Femur (tissue), 1 donor: ENCODE measurements at places on chromosomes 16 and 17.

GRCh38 chr16:20673071-20673806, 24.2 kb downstream of the ACSM1 start:
- no peak for DNase-seq

DNA sequence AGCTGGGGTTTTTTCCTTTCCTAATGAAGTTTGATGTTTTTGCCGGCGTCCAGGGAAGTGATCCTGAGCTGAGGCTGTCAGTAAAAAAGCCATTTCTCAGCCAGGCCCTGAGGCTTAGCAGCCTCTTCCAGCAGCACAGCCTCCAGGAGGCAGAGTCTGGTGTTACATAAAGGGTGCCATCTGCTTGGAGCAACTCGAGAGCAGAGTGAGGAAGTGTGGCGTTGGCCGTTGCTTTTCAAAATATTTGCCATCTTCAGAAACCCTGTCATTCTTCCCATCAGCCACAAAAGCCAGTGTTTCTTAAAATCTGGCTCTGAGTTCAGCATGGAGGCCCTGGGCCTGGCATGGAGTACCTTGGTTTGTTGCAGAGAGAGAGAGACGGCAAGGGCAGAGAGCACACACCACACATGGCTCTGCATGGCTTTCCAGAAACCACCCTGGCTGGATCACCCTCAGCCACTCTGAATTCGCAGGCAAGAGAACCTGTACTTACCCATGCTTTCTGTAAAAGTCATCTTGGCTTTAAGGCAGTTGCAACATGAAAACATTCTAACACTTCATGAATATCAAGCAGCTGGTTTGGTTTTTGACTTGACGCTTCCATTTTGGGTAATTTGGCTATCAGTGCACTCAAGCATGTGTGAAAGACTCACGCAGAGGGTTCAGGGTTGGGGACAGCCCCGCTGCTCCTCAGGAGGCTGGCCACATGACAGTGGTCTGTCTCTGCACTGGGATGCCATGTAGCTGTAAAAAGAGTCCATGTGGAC, 21.0 kb downstream of the PMM2 start:
- no peak for DNase-seq

DNA sequence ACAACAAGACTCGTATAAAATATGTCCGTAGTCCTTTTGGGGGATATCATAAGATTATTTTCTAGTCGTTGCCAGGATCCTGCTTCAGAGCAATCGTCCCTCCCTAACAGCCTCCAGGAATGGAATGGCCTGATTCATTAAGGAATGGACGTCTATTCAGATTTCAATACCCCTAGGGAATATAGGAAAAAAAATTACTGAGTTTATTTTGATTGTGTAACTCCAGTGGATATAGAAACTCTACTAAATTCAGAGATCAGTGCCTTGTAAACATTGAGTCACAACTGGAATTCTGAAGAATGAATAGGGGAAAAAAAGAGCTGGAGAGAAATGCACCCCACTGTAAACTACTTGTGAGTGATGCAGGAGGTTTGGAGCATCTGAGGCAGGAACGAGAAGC, 1171.5 kb upstream of the GOT2 start:
- DNase-seq: peak; percentile 33

GRCh38 chr17:9828296-9829295, 2.9 kb downstream of the GLP2R start:
- no peak for DNase-seq

DNA sequence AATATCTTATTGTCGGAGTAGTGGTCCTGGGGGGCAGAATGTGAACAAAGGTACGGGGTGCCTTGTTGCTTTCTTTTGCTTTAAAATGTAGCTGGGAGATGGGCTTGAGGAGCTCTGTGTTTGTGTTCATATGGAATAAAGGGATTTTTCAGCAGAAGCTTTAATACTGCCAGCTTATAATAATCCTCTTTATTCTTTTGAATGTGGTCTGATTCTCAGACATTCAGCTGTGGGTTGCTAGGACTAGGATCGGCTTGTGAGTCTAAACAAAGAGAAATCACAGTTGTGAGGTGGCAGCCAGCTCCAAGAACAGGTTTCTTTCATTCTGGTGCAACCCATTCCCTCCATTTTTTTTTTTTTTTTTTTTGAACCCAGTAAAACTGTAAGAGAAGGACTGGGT, 7.2 kb downstream of the MRPL58 start:
- DNase-seq: no peak

GRCh38 chr16:85206472-85207356, 94.4 kb upstream of the CIBAR2 start:
- peak; percentile 89 for DNase-seq

GRCh38 chr16:84177741-84178073, 9.2 kb downstream of the TAF1C start:
- no peak for DNase-seq

DNA sequence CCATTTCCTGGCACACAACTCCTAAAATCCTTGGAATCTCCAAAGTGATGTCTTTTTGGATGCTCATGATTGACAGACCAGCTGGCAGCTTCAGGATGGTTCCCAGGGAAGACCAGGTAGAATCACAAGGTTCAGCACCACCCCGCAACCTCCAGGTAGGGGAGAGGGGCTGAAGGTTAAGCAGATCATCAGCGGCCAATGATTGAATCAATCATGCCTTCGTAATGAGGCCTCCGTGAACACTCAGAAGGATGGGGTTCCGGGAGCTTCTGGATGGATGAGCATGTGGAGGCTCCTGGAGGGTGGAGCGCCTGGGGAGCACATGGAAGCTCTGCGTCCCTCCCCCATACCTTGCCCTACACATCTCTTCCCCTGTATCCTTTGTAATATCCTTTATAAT, 185.9 kb downstream of the SEC14L1 start:
- no peak for DNase-seq

DNA sequence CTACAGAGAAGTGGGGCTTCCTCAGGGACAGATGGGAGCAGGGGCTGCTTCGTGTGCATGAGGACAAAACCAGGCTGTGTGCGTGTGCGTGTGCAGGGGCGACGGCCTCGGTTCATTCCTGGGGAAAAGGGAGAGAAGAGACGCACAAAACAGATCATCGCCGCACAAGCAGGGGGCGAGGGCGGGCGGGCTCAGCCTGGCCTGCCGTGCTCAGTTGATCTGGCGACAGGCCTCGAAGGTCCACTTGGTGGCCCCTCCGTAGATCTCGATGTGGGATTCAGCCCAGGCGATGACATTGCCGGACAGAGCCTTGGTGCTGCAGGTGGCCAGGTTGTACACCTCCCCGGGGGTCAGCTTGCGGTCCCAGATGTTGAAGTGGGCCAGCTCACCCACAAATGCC, 5.8 kb downstream of the NPTX1 start:
- DNase-seq: no peak

DNA sequence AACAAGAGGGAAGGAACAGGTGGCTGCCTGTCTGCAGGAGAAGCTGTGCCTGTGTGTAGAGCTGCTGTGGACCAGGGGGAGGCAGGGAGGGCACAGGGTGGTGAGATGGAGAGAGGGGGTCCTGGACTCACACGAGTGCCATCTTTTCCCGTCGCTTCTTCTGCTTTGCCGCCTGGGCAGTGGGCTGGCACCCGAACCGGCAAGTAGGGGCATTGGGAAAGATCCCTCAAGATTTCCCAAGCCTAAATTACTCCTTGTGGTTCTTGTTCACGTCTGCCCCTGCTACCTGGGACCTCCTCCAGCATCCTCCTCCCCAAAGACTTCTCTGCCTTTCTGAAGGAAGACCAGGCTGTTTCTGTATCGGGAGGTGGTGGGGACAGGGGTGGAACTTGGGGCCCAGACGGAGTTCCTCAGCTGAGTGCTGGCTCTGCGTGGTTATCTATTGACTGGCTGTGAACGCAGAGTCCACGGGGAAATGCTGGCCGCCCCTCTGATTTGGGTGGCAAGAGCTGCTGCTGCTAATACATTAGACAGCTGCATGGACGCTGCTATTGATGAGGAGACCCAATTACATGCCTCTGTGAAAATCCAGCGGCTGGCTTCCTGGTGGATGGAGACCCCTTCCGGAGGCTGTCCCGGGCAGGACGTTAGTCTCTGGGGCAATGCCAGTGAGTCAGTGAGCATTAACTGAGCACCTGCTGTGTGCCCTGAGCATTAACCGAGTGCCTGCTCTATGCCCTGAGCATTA, 114.5 kb downstream of the OR1D5 start:
- no peak for DNase-seq

- DNase-seq: peak; percentile 79
These were observed 179.3 kb upstream of the CIBAR2 start for GRCh38 chr16:85291302-85292148.

DNA sequence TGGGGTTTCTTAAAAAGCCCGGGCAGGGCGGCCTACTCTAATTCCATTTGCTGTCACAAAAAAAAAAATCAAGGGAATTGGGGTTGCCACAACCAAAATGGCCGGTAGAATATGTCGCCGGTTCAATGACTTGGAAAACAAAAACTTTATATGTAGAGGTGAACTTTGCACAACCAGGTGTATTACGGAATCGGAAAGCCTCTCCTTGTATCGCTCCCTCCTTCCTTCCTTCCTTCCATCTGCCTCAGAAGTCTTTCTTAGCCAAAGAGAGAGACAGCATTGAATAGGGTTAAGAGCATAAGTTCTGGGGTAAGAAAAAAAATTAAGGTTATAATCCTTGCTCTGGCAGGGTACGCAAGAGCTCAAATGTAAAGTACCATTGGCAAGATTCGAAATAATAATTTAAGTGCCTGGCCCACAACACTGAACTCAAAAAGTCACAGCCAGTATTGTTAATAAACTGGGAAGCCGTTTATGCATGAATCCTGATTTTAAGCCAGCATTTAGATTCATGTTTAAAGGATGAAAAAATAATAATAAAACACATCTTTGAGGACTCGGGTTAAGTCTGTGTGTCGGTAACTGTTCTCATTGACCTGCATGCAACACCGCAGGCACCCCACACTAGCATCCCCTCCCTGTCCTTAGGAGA, 522 bp upstream of the GLG1 start:
- no peak for DNase-seq

GRCh38 chr16:8620535-8620934, 963 bp upstream of the METTL22 start:
- DNase-seq: no peak

DNA sequence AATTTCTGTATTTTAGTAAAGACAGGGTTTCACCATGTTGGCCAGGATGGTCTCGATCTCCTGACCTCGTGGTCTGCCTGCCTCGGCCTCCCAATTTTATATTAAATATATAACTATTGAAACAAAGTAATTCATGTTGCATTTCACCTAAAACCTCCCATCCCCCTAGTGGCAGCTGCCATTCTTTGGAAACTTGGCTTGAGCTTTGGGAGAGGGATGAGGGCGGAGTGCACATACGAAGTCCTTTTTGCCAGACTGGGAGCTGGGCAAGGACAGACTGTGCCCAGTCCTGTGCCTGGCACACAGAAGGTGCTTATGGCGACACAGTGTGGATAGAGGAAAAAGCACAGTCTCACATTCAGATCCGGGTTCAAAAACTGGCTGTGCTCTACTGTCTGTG, 83.8 kb downstream of the NETO2 start:
- no peak for DNase-seq

- no peak for DNase-seq
These were observed 65.9 kb downstream of the CCT6B start for GRCh38 chr17:34895383-34895782.

GRCh38 chr16:72845322-72846020, 202.5 kb downstream of the ZFHX3 start:
- no peak for DNase-seq

- peak; percentile 44 for DNase-seq
These were observed 59.3 kb upstream of the MRTFB start for GRCh38 chr16:14011846-14012245.

DNA sequence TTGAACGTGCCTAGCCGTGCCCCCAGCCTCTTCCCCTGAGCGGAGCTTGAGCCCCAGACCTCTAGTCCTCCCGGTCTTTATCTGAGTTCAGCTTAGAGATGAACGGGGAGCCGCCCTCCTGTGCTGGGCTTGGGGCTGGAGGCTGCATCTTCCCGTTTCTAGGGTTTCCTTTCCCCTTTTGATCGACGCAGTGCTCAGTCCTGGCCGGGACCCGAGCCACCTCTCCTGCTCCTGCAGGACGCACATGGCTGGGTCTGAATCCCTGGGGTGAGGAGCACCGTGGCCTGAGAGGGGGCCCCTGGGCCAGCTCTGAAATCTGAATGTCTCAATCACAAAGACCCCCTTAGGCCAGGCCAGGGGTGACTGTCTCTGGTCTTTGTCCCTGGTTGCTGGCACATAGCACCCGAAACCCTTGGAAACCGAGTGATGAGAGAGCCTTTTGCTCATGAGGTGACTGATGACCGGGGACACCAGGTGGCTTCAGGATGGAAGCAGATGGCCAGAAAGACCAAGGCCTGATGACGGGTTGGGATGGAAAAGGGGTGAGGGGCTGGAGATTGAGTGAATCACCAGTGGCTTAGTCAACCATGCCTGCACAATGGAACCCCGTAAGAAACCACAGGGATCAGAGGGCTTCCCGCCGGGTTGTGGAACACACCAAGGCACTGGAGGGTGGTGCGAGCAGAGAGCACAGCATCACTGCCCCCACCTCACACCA, 724 bp downstream of the GAA start:
- DNase-seq: no peak

- DNase-seq: peak; percentile 94
These were observed 561 bp downstream of the ZNF423 start for GRCh38 chr16:49855280-49855821.

DNA sequence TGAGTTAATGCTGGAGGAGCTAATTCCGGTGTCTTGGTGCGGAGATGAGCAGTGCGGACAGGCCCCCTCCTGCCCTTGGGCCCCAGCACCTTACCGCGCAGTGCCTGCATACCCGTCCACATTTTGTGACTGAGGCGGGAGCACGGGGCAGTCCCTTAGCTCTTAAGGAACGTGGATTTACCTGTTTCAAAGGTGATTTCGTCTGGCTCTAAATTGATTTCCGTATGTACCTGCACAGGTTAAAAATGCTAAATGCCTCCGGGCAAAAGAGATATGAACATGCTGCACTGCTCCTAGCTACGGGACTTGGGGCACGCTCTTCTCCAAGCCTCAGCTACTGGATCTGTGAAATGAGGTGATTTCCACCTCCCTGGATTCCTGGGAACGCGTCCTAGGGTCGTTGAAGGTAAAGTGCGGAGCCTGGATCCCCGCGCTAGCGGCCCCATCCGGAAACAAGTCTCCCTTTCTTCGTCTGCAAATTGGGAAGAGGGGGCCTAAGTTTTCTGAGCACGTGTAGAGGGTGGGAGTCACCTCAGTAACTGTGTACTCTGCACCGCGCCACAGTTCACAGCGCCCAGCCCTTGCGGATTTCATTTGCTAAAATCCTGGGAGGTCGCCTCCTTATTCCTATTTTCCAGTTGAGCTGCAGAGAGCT, 669 bp upstream of the CRISPLD2 start:
- DNase-seq: no peak

GRCh38 chr16:66228792-66229191, 137.7 kb upstream of the CDH5 start:
- DNase-seq: peak; percentile 37

GRCh38 chr17:68461589-68461988, 4.3 kb upstream of the WIPI1 start:
- DNase-seq: no peak

GRCh38 chr16:67800338-67800926, 5.9 kb downstream of the RANBP10 start:
- DNase-seq: peak; percentile 48
